ENCODE measurements at places on chromosomes 16 and 17.
A peak's percentile ranks its signal among the peaks of the same experiment; 100 is the strongest.

- no peak for DNase-seq
Observed at GRCh38 chr16:76947749-76948148, 243.2 kb upstream of the MON1B start.

DNA sequence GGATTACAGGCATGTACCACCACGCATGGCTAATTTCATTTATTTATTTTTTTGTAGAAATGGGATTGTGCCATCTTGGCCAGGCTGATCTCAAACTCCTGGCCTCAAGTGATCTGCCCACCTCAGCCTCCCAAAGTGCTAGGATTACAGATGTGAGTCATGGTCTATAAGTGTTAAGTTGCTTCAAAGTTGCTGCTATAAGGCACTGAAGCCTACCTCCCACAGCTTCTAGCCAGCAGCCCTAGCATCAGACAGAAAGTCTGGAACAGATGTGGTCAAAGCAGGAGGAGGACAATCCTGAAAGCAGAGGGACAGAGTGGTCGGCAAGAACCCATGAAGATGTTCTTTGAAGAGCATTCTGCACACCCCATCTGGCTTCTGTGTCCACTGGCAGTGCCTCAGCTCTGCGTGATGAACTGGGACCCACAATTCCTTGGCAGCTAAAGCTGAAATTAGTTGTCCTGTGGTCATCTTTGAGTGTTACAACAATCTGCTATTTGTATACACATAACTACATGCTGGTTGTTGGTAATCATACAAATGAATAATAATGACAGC, 11.2 kb downstream of the MAP3K14 start:
- peak; percentile 47 for DNase-seq

- no peak for DNase-seq
Observed at GRCh38 chr16:65510241-65510640, 388.4 kb upstream of the CDH11 start.

DNA sequence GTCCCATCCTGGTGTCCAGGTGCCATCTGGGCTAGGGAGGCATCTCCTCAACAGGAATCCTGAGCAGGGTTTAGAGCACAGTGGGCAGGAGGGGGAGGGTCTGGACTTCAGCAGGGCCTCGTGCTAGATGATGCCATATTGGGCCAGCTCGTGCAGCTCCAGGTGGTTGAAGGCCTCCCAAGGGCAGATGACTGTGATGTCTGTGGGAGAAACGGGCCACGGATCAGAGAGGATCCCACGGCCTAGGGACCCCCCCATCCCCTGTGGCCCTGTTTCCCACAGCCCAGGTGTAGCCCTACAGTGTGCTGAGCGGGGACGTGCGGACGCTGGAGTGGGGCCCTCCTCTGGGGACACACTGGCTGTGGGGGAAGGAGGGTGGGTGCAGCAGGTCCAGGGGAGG, 5.4 kb downstream of the PDE6G start:
- DNase-seq = no peak

DNA sequence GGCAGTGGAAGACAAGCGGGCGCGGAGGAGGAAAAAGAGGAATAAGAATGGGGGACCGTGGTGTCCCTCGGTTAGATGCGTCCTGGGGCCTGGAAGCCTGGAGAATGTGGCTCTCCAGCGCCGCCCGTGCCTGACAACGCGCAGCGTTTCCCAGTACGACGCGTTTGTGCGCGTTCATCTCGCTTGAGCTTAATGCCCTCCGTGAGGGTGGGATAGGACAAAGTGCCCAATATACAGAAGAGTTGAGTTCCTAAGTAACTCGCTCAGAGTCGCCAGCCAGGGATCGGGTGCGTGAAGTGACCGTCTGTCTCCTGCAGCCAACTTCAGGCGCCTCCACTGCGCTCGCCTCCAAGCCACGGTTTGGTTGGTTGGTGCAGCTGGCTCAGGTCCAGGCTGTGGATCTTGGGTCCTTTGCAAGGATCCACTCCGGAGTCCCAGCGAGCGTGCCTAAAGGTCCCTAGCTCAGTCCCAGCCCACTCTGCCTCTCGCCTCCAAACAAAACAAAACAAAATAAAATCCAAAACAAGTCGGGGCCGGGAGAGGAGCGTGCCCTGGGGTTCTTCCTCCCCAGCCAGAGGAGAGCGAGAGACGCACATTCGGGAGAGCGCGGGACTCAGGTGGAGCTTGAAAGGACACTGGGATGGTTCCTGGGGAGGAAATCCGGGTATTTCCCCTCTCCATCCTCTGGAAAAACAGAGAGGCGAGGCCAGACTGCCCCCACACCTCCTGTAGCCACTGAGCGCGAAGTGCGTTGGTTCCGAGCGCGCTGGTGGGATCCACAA, 974 bp downstream of the GALR2 start:
- DNase-seq = peak; percentile 40

- peak; percentile 52 for DNase-seq
Observed at GRCh38 chr17:6639586-6640535, 650 bp downstream of the KIAA0753 start.

- no peak for DNase-seq
Observed at GRCh38 chr17:16939606-16940115, 32.3 kb downstream of the TNFRSF13B start.

- DNase-seq = no peak
Observed at GRCh38 chr16:53924331-53925106, 220.6 kb downstream of the FTO start.

- DNase-seq = no peak
Observed at GRCh38 chr17:35496451-35497290, 40.8 kb downstream of the SLFN12L start.

DNA sequence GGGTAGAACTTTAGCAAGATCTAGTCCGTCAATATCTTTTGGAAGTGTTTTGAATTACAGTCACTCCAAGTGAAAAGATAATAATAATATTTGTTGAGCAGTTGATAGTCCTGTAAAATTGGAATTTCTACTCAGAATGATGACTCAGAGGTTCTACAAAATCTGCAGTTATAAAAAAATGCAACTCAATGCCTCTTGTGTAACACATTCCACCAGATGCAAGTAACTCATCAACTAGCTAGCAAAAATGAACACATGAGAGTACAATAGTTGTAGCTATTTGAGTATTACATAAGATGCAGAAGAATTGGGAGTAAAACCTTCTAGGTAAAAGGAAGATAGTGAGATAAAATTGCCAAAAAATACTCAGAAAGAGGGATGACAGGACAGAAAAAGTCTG, 177.2 kb downstream of the CDH8 start:
- DNase-seq = no peak

- no peak for DNase-seq
Observed at GRCh38 chr17:58329810-58330537, 1.4 kb upstream of the TSPOAP1 start.

GRCh38 chr17:49618028-49618611, 42.4 kb downstream of the NXPH3 start:
- no peak for DNase-seq

GRCh38 chr16:454397-454940, 29.0 kb downstream of the RAB11FIP3 start:
- no peak for DNase-seq

- DNase-seq = peak; percentile 97
Observed at GRCh38 chr17:74776044-74776962, at the start of gene NAT9. NAT9 (minus strand) TSS chr17:74776345; CDS start chr17:74775698, 647 bp downstream.

DNA sequence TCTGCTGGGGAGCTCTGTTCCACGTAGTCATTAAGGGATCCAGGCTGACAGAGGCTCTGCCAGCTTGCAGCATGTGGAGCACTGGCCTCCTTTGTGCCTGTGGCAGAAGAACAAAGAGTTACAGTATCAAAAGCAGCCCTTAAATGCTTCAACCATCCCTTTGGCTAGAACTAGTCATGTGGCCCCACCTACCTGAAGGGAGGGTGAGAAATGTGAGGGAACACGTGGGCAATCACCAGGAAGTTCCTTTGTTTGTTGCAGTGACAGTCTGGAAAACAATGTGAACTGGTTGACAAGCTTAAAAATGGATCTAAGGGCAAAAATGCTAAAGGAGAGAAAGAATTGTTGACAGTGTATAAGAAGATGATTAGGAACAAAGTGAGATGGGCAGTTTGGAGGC, 290.4 kb upstream of the HSBP1 start:
- DNase-seq = no peak

- DNase-seq = no peak
Observed at GRCh38 chr16:19974607-19975006, 90.0 kb upstream of the GPRC5B start.

DNA sequence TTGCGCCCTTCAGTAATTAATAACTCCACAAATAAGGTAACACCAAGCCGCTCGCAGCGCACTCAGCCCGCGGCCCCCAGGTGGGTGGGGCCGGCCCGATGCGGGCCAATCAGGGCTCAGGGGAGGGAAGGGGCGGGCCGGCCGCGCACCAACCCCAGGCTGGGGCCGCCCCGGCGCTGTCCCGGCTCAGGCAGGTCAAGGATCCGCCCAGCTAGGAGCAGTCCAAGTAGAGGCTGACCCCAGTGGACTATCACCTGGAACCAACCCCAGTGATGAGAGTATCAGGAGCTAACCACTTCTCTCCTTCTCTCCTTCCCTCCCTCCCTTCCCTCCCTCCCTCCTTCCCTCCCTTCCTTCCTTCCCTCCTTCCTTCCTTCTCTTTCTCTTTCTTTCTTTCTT, 110.8 kb downstream of the C16orf78 start:
- peak; percentile 23 for DNase-seq

DNA sequence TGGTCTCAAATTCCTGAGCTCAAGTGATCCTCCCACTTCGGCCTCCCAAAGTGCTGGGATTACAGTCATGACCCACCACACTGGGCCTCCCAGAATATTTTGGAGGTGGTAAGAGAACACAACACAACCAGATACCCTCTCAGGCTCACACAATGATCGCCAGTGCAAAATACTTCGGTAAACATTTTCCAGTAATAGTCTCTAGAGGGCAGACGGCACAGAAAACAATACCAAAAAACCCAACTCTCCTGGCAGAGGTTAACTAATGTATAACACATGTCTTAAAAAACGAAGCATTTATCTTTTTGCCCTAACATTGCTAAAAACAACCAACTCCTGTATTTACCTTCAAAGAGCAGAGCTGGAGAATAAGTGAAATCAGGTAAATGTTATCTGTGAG, 10.5 kb downstream of the NUFIP2 start:
- DNase-seq = peak; percentile 23

GRCh38 chr17:62757500-62757951, 50.6 kb downstream of the MARCHF10 start:
- DNase-seq = no peak

DNA sequence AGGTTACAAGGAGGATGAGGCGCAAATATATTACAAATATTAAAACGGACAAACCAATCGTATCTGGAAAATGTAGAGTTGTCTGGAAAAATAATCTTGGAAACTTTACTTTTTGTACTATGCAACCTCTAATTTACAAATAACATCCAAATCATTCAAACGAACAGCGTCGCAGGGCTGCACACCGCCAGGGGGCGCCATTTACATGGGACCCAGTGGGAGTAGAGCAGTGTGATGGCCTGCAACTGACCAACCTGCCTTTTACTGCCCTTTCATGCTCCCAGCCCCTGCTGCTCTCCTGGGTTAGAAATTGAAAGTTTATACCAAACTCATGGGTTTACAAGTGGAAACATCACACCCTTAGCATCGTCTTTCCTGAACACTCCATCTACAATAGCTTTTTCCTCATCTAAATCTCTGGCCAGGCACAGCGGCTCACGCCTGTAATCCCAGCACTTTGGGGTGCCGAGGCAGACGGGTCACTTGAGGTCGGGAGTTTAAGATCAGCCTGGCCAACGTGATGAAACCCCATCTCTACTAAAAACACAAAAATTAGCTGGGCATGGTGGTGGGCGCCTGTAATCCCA, 10.0 kb downstream of the PITPNC1 start:
- peak; percentile 59 for DNase-seq

GRCh38 chr17:56672195-56672594, 78.7 kb downstream of the NOG start:
- no peak for DNase-seq

GRCh38 chr16:47477679-47478078, 16.5 kb downstream of the PHKB start:
- peak; percentile 59 for DNase-seq

Measured in cardiac fibroblast (primary cell).